Activated naive CD8-positive, alpha-beta T cell treated with anti-CD3 and anti-CD28 coated beads, Interleukin-2, amount 10 ng/mL, durations not matched to agents 7 days and 5 days (primary cell): ENCODE measurements at places on chromosomes 12 and 14. TPM values are rescaled to one million over a fixed set of nuclear protein-coding genes. Genes with fewer than 3 reads are reported as not detected.

The PLBD1 gene
- 1.1 TPM for total RNA-seq

The IL26 gene
- not detected for total RNA-seq

DNA sequence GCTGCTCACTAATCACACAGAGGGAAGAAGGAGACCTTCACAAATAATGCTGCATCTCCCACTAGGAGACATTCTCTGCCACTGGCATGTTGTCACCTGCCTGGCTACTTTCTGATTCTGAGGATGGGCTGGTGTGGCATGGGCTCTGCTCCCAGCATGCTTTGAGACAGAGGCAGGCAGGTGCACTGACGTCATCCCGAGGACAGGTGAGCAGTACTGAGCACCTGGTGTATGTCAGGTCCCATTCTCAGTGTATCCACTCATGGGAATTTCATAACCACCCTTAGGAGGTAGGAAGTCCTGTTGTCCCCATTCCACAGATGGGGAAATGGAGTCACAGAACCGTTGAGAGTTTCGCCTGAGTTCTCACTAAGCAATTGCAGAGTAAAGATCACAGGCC lies 597.9 kb downstream of the VRK1 start:
- no peak for DNase-seq

DNA sequence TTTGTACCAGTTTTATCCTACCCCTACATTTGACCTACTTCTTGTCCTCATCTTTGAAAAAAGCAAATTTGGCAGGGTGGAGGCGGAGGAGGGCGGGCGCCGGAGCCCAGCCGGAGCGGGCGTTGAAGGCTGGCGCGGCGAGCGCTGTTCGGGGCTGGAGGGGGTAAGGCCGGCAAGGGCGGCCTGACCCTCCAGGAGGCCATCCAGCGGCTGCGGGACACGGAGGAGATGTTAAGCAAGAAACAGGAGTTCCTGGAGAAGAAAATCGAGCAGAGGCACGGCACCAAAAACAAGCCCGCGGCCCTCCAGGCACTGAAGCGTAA lies 27.2 kb downstream of the FBXO34 start:
- DNase-seq = no peak

GRCh38 chr14:23024612-23025075 lies 10.1 kb downstream of the PSMB5 start:
- DNase-seq = no peak

DNA sequence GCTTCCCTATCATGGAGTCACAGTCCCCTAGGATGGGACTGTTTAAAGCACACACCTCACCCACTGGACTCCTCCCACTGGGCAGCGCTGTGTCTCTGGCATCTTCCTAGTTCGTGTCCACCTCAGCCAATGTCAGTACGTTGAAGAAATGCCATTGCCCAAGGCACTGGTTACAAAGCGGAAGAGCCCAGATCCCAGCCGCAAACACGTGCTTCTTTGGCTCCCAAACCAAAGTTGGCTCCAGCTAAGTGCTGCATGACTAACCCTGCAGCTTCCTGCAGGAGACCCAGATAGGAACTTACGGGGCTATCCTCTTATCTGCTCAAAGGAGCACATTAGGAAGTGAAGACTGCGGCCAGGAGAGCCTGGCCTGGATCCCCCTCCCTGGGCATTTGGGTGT lies 9.3 kb downstream of the SYNE3 start:
- DNase-seq = no peak

DNA sequence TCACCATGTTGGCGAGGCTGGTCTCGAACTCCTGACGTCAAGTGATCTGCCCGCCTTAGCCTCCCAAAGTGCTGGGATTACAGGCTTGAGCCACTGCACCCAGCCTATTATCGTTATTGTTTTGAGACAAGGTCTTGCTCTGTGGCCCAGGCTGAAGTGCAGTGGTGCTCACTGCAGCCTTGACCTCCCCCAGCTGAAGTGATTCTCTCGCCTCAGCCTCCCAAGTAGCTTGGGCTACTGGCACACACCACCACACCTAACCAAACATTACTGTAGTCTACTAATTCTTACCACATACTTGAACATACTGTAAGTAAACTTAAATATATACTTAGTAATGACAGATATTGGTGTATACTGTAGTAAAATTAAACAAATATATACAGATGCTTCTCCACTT lies 4.5 kb upstream of the CDCA4 start:
- DNase-seq = no peak

The LALBA gene
- total RNA-seq = not detected

DNA sequence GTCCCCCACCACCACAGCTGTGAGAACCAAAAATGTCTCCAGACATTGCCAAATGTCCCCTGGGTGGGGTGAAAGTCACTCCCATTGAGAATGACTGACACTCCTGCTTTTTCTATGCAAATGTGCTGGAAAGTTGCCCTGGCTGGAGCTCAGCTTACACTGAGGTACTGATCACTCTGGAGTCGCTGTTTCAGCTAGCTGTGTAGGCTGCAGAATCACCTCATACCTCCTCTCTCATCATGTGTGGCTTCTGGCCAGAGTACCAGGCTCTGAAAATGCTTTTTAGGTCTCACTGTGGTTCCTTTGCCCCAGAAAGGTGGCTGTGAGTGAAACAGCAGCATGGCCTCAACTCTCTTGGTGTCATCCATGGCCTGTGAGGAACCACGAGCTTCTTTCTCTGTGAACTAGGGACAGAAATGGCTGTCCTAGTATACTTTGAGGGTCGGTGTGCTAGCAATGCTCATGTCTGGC lies 414.4 kb downstream of the DPF3 start:
- no peak for DNase-seq

DNA sequence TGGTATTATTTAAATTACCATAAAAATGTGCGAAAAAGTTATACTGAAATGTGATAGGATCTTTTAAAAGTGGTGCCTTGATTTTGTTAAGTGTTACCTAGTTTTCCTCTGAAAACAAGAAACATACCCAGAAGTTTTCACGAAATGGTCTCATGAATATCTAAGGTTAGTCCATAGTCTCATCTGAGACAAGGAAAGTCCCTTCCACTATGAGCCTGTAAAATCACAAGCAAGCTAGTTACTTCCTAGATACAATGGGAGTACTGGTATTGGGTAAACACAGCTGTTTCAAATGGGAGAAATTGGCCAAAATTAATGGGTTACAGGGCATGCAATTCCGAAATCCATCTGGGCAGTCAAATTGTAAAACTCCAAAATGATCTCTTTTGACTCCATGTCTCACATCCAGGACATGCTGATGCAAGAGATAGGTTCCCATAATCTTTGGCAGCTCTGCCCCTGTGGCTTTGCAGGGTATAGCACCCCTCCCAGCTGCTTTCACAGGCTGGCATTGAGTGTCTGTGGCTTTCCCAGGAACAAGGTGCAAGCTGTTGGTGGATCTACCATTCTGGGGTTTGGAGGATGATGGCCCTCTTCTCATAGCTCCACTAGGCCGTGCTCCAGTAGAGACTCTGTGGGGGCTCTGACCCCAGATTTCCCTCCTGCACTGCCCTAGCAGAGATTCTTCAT lies 271.4 kb downstream of the NAV3 start:
- no peak for DNase-seq

The GPRC5D gene
- total RNA-seq = not detected

The ADAM20 gene
- 0.48 TPM for total RNA-seq

The JAG2 gene
- 3.2 TPM for total RNA-seq

DNA sequence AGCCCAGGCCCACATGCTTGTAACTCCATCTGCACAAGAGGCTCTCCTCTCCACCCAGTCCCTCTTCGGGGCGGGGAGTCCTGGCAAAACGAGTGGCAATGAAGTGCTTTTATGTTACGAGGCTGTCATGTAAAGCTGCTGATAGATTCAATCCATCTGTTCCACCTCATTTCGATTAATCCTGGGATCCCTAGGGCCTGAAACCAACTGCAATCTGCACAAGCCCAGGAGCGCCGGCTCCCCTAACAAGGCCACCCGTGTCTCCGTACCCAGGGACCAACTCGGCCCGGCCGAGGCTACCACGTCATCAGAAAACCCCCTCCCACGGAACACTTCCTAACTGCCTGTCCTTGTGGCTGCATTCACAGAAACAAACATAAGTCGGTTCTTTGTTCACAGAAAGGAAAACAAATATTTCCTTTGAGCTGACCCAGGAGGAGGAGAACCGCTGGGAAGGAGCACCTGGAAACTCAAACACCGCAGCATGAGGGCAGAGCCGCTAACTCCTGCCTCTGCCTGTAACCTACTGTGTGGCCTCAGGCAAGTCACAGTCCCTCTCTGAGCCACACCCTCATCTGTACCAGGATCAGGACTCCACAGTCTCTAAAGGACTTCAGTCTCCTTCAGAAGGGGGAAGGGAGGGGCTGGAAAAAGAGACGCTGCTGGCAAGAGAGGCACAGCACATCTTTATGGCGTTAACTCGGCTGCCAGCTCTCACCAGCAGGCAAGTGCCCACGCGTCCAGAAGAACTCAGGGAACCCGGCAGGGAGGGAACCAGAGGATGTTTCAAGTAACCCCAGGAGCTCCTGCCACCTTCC lies 47.8 kb downstream of the CCDC88C start:
- no peak for DNase-seq

DNA sequence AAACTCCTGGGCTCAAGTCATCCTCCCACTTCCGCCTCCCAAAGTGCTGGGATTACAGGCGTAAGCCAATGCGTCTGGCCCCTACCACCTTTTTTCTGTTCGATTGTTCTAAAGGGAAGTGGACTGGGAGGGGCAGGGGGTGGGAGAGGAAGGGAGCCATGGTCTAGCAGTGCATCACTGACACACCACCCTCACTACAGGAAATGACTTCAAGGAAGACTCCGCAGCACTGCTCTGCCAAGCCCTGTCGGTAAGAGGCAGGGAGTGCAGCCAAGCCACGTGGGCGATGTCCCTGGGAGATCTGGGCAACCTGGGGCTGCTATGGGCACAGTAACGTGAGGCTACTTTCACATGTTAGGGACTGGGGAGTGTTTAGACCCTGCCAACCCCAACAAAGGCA lies 18.0 kb downstream of the LRRC74A start:
- peak; percentile 59 for DNase-seq

GRCh38 chr12:80936642-80937390 lies 918 bp downstream of the LIN7A start:
- DNase-seq = peak; percentile 31

GRCh38 chr12:76421046-76421445 lies 72.8 kb upstream of the BBS10 start:
- no peak for DNase-seq

DNA sequence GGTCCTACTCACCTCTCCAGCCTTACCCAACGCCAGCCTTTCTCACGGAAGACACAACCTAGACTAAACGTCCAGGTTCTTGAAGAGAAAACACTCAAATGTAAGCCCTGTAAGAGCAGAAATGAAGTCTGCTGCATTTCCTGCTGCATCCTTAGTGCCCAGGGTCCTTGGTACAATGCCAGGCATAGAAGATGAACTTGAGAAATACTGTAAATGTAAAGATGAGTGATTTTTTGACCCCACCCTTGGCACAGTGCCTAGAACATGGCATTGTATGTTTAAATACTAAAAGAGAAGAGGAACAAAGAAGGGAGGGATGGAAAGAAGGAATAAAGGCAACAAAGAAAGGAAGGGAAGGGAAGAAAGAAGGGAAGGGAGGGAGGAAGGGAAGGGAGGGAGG lies 514.6 kb downstream of the MED13L start:
- no peak for DNase-seq
